NCI-H510A (cell line): ENCODE measurements at places on chromosomes 1 and 21.

DNA sequence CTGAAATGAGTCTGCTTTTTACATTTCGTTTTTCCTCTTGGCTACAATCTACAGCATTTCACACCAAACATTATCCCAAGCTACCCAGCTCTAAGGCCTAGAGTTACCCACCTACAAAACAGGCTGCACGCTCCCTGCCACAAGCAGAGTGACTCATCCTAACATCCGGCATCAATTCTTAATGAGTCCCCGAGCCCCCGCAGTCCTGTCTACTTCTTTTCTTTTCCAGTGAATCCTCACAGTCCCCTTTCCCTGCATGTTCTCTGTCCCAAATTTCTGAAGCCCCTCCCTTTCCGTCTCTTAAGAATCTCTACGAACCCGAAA is 650 bp downstream of the PCNX2 start:
- DNase-seq = no peak

GRCh38 chr1:154572468-154573167 is 5.0 kb downstream of the CHRNB2 start:
- DNase-seq = no peak

DNA sequence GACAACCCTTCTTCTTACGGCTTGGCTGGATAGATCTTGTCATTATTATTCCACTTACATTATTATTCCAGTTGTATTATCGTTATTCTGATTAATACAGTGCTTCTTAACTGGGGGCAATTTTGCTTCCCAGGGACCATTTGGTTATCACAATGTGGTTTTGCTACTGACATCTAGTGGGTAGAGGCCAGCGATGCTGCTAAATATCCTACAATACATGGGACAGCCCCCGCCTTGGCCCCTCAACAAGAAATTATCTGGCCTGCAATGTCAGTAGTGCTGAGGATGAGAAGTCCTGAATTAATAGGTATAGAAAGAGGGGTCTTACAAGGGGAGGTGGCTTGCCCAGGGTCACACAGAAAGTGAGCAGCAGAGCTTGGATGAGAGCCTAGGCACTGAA is 105.6 kb downstream of the PTPRU start:
- DNase-seq = no peak

- DNase-seq = no peak
Observed at GRCh38 chr1:101257500-101258325, 20.9 kb downstream of the S1PR1 start.

DNA sequence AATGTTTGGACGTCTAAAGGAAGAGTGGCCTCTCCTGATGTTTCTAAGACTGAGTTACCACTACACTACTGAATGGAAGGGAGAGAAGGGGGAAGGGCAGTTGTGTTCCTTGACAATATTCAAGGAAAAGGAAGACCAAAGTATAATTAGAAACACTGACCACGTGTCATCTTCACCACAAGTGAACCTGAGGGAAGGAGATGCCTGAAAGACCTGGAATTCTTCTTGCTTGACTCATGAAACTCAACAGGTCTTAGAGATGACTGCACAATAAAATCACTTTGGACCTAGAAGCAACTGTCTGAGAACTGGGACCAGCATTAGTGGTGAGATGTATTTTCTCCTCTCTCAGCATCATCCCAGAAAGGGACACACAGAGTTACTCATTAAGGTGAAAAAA is 56.7 kb downstream of the PTPN14 start:
- DNase-seq = no peak

- DNase-seq = no peak
Observed at GRCh38 chr1:154557939-154558719, at the start of gene UBE2Q1. TSS of gene UBE2Q1 (minus strand) at chr1:154558662. CDS start at chr1:154558553, 109 bp downstream.

GRCh38 chr1:9101510-9102146 is 27.3 kb downstream of the GPR157 start:
- peak; percentile 76 for DNase-seq

DNA sequence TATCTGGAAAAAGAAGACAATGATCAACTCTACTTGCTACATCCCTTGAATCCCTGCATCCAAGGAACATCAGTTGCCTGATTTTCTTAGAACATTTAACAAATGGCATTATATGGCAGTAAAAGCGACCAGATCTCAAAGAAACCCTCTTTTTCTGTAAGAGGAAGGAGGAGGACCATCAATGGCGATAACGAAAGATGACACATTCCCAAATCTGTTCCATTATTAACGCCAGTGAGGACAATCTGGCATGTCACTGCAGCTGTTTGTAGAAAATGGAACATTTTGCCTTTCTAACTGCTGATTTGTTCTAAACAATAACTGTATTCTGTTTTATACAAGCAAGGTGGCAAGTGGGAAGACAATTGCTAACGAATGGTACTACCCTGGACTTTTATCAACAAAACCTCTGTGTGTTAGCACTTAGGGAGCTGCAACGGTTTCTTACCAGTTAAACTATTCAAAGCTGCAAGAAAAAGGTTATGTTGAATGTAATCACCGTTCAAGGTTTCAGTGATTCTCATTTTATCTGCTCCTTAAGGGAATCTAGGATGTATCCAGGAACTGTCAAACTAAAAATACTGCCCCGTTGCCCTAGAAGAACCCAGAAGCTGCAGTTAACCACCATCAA is 251.9 kb downstream of the SDCCAG8 start:
- DNase-seq = no peak

DNA sequence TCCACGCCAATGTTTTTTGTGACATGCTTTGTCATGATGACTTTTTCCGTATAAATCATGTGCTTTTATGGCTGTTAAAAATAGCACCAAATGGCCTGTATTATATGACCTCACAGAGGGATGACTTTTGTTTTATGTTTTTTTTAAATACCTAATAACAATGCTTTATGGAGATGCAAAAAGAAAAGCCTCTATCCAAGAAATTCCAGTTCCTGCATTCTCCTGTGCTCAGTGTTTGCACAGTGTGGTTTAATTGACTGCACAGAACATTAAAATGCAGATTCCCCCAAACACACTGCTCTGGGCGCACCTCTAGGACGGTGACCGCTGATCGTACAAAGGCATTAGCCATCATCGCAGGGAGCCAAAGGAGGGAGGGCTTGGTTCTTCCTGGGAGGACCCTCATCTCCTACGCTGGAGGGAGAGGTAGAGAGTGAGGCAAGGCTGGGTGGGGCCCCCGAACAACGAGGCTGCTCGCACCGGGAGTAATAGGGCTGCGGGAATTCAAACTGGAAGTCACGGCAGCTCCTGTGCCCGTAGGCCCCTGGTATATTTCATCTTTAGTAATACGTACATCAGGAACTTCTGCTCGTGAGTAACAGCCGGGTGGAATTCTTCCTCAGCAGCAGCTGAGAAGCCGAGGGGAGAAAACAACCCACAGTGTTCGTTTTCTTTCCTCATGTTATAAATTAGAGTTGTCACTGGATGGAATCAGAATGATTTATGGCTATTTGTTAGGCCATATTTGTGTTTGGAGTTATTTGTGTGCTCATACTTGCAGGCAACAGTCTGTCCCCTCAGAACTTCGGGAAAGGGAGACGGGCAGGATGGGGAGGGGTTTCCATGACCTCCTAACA is 465.6 kb downstream of the CAMTA1 start:
- no peak for DNase-seq

DNA sequence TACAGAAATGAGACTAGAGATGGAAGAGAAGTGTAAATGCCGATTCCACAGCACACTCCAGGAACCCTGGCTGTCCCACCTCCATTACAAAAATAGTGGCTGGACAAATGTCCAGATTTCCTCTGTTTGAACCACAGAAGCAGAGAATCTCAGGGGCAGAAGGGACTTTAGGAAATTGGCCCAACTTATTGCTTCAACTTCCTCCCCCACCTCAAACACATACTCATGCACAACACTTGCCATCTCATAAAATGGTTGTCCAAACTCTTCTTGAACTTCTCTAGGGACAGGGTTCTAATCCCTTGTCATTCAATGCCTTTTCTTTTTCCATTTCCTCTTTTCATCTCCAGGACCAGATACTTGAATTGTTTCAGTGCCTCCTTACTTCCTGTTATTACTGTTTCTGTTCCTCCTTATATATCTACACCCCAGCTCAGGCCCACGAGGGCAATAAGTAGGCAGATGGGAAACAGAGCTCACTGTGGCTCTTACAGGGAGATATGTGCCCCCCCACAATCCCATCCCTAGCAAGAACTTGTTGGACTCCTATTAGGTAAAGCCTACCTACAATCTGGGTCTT is 8.5 kb upstream of the B4GALT3 start:
- no peak for DNase-seq

GRCh38 chr1:227320476-227320875 is 2.2 kb upstream of the CDC42BPA start:
- no peak for DNase-seq

GRCh38 chr1:67711855-67712212 is 26.8 kb downstream of the GADD45A start:
- no peak for DNase-seq

DNA sequence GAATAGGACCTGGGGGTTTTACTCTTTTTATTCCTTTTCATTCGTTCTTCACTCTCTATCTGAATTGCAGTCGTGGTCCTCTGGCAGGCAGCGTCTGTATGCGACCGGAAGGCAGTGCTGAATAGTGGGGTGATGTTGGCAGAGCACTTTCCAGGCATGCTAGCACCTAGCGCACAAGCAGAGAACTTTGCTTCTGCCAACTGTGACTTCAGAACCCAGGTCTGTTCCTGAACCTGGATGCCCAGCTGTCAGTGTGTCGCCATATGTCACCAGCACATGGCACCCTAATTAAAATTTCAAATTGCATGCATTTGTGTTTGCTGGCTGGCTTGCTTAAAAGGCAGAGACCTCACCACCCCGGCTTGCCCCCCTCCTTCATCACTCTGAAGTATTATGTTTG is 116.2 kb downstream of the NFIA start:
- no peak for DNase-seq

GRCh38 chr1:243411472-243411871 is 155.6 kb downstream of the SDCCAG8 start:
- DNase-seq = no peak

- no peak for DNase-seq
Observed at GRCh38 chr1:243748706-243749283, 101.2 kb downstream of the AKT3 start.

GRCh38 chr1:235782601-235783000 is 84.1 kb downstream of the LYST start:
- DNase-seq = no peak

- DNase-seq = no peak
Observed at GRCh38 chr21:14244911-14245310, 29.0 kb downstream of the RBM11 start.

DNA sequence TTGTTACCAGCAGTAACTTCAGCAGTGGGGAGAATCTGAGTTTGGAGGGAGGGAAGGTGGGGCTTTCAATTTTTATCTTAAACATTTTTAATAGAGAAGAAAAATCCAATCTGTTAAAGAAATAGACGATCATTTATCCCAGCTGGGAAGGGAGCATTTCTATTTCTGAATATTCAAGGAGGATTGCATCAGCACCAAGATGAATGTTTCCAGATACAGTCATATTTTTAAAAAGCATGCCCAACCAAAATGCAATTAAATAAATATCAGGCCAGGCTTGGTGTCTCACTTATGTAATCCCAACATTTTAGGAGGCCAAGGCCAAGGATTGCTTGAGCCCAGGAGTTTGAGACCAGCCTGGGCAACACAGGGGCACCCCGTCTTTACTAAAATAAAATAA is 1.7 kb upstream of the ATP1A4 start:
- no peak for DNase-seq

DNA sequence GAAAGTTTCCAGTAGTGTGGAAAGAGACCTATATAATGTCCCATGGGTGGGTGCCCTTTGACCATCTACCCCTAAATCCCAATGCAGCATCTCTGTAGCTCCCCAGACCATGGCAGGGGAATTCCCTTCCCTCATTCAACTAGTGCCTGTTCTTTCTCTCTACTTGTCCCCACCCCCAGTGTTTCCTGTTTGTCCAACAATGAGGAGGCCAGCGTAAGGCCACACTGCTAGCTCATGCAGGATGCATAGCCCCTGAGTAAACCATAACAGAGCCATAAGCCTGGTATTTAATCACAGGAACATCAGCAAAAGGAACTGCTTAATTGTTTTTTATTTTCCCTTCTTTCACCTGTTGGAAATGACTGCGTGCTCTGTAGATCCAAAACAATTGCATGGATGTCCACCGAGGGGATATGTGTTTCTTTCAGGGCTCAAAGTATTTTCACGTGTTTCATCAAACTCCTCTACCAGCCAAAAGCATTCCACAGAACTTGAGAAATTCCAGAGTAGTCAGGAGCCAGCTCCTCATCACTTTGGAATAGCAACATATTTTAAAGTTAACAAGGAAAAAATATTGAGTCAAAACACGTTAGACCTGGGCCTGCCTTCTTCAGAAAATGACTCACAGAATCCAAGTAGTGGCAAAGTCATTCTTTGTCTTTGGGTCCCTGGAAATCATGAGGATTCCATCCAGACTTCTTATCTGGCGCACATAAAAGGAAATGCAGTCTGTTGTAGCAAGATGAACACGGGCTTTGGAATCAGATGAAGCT is 162.5 kb upstream of the SGIP1 start:
- DNase-seq = no peak

DNA sequence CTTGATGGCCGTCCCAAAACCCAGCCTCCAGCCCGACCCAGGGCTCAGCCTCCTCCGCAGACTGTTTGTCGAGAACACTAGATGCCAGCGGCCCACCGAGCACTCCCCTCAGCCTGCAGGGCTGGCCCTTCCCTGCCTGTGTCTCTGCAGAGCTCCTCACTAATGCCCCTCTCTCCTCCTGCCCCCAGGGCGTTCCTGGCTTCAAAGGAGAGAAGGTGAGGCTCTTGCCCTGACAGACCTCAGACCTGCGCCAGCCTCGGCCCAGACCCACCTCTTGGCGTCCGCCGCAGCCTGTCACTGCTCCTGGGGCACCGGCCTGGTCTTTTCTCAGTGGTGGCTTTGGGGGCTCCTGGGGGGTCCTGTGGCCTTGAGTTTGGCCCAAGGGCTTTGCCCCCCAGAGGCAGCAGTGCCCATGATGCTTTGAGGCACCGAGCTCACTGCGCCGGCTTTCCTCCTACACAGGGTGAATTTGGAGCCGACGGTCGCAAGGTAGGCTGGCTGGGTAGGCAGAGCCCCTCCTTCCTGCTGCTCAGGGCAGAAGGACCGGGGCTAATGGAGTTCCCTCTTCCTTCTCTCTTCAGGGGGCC is 18.4 kb downstream of the COL6A2 start:
- no peak for DNase-seq

- DNase-seq = no peak
Observed at GRCh38 chr1:88063605-88064004, 620.5 kb upstream of the PKN2 start.

GRCh38 chr1:35038723-35039122 is 7.0 kb upstream of the ZMYM6 start:
- DNase-seq = no peak

- DNase-seq = no peak
Observed at GRCh38 chr1:233230011-233230410, 65.5 kb downstream of the PCNX2 start.

DNA sequence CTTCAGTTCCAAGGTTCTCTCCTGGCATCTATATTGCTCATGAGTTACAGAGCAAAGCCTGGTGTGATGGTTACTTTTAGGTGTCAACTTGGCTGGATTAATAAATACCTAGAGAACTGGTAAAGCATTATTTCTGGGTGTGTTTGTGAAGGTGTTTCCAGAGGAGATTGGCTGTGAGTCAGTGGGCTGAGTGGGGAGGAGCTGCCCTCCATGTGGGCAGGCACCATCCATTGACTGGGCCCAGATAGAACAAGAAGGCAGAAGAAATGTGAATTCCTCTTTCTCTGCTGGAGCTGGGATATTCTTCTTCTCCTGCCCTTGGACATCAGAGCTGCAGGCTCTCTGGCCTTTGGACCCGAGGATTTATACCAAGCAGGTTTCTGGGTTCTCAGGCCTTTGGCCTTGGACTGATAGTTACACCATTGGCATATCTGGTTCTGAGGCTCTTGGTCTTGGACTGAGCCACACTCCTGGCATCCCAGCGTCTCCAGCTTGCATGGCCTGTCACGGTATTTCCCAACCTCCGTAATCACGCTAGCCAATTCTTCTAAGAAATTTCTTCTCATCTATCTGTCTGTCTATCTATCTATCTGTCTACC is 44.5 kb downstream of the B3GALT5 start:
- no peak for DNase-seq
